ENCODE measurements at places on chromosomes 12 and 14.
A peak's percentile ranks its signal among the peaks of the same experiment; 100 is the strongest.

- DNase-seq: no peak
These were observed 1159.7 kb downstream of the BCL11B start for GRCh38 chr14:98112194-98112780.

GRCh38 chr14:20711685-20712084, 23.1 kb downstream of the ANG start:
- no peak for DNase-seq

DNA sequence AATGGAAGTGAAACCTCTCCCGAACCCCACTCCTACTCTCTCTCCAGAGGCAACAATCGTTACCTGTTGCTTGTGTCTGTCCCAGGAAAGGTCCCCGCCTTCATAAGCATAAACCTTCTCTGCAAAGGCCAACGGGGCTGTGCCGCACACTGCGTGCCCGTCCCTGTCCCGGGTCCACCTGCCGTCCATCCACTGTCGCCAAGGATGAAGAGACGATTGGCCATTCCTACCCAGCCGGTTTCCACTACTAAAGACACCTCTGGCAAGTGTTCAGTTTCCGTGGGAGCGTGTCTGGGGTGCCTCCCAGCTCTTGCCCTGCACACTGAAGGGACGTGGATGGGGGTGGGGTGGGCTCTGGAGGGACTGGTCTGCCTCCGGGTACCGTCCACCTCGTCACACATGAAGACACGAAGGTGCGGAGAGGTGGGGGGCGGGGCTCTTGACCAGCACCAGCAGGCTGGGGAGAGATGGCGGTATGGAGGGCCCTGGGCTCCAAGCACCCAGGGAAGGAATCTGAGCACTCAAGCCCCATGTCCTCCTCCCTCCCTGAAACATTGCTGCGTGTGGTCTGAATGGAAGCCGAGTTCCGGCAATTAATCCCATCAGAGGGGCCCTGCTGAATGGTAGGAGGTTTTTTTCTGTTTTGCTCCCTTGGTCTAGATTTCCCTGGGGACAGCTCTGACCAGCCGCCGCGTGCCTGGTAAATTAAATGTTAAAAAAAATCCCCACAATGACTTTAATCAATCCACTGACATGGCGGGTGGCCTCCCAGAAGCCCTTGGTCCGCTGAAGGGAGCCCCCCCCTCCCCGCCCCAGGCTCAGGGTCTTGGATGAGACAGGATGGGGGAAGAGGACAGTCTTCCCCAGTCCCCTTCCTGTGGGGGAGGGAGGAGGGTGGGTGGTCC, 4.1 kb upstream of the KIF26A start:
- DNase-seq: no peak

GRCh38 chr12:92079054-92079385, 66.6 kb downstream of the BTG1 start:
- no peak for DNase-seq

DNA sequence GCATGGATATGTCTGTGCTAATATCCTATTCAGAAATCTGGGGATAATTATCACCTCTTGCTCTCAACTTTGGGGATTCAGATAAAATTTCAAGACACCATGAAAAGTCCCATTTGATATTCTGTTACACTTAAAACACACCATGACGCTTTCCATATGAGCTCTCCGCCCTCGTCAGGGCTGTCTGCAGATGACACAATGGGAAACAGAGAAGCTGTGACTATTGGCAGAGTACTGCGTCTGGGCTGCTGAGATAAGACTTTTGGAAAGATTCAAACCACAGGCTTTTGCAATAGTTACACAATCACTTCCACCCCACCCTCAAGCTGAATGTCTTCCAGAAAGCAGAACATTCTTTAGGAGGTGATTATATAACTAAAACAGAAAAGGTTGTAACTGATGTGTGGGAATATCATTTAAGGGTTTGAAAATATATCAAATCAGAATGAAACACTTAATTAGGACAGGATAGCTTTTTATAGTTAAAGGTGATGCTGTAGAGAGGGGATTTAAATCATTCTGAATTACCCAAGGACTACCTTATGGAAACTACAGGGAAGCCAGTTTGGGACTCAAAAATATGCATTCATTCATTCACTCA, 75.3 kb upstream of the TMPO start:
- DNase-seq: no peak

GRCh38 chr12:26853303-26854030, 20.5 kb upstream of the ITPR2 start:
- DNase-seq: peak; percentile 37

- DNase-seq: no peak
These were observed 40.1 kb upstream of the STRAP start for GRCh38 chr12:15842108-15842507.

DNA sequence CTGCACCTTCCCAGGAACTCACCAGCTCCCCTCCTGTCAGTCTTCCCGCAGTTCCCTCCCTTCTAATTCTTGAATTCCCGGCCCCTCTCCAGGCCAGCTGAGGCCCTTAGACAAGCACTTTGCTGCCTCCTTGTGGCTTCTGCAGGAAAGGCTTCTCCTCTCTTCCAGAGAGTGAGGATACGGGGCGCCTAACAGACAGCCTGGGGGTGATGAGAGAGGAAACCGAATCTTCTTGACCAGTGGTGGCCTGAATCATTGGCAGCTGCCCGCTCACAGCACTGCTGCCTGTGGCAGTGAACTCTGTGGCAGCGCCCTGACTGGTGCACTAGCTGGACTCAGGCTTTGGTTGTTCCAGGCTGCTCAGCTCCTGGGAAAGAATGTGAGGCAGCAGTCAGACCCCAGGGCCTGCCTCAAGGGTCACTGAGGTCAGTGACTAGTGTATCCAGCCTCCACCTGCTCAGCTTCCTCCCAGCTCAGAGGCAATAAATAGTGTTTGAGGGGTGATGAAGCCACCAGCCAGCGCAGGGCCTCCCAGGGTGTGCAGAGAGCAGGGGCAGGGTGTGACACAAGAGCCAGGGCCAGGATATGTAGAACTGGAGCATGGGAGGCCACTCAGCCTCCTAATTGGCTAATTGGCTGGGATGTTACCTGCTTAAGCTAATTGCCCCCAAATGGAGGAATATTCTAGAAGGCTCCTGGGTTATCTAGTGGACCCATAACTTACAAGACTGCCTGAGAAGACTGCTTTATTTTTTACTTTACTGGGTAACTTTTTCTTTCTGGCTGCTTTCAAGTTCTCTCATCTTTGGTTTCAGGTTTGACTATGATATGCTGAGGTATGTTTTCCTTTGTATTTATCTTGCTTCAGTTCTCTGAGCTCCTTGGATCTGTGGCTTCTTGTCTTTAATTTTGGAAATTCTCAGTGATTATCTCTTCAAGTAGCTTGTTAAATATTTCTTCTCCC, 12.9 kb upstream of the MCRS1 start:
- peak; percentile 20 for DNase-seq

- no peak for DNase-seq
These were observed 113.1 kb upstream of the TMCC3 start for GRCh38 chr12:94763462-94763861.

DNA sequence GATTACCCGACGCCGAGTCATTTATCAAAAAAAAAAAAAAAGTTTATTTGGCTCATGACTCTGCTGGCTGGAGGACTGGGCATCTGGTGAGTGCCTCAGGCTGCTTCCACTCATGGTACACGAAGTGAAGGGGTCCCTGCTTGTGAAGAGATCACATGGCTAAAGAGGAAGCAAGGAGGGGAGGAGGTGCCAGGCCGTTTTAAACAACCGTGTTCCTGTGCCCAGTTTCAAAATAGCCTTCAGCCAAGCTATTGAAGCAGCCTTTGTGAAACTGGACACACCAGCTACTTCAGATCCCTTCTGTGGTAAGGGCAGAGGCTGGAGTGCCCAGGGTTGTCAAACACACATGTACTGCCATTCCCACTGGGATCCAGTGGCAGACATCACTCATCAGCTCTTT, 7.6 kb downstream of the POP5 start:
- DNase-seq: no peak

Data from stimulated activated CD8-positive, alpha-beta memory T cell treated with anti-CD3 and anti-CD28 coated beads, Interleukin-7, amount 100 ng/mL, for 24 hours (primary cell).